Naive thymus-derived CD4-positive, alpha-beta T cell (primary cell): ENCODE measurements at places on chromosomes 6 and 20. TPM values are rescaled to one million over a fixed set of nuclear protein-coding genes. Genes with fewer than 3 reads are reported as not detected.
A peak's percentile ranks its signal among the peaks of the same experiment; 100 is the strongest.

The KCNG1 gene
- not detected for total RNA-seq

The FAM83C gene
- total RNA-seq = not detected in 2 replicates

The C6orf58 gene
- not detected for total RNA-seq

The TINAG gene
- not detected for total RNA-seq

The ZBTB46 gene
- total RNA-seq = 1.7 TPM

The SERPINB6 gene
- total RNA-seq = 60.5 TPM

The GRM1 gene
- total RNA-seq = not detected in 2 replicates

The TJAP1 gene
- total RNA-seq = 55.2 TPM

The POU3F2 gene
- not detected in 2 replicates for total RNA-seq

The SLX4IP gene
- total RNA-seq = 4.2 TPM

The HLA-DRA gene
- total RNA-seq = 36.0 TPM

The BPHL gene
- total RNA-seq = 10.0 TPM

The SMLR1 gene
- not detected for total RNA-seq

- no peaks in the 10 kb centered on the region for H3K4me1 ChIP-seq
- no peaks in the 10 kb centered on the region for H3K27me3 ChIP-seq
- no peak for DNase-seq
Observed at GRCh38 chr20:24747881-24748595, 201.0 kb upstream of the CST7 start.

GRCh38 chr6:11824986-11825385, 46.4 kb upstream of the ADTRP start:
- H3K36me3 ChIP-seq = no peaks in the 10 kb centered on the region
- no peak overlapping the region for H3K27ac ChIP-seq
- no peak for DNase-seq
- no peak overlapping the region for H3K4me3 ChIP-seq

- no peaks in the 10 kb centered on the region for H3K36me3 ChIP-seq
- H3K4me3 ChIP-seq = no peak overlapping the region
- no peaks in the 10 kb centered on the region for H3K27me3 ChIP-seq
- no peak overlapping the region for H3K27ac ChIP-seq
- H3K4me1 ChIP-seq = no peaks in the 10 kb centered on the region
- DNase-seq = no peak
Observed at GRCh38 chr6:83962582-83962981, 71.0 kb upstream of the MRAP2 start.

GRCh38 chr6:107801173-107801886, 22.8 kb downstream of the SCML4 start:
- H3K4me3 ChIP-seq = no peak overlapping the region
- peaks cover 40% of the 10 kb centered on the region for H3K4me1 ChIP-seq
- H3K27me3 ChIP-seq = no peaks in the 10 kb centered on the region
- DNase-seq = no peak
- H3K27ac ChIP-seq = peak overlapping the region; percentile 30
- H3K36me3 ChIP-seq = no peaks in the 10 kb centered on the region

DNA sequence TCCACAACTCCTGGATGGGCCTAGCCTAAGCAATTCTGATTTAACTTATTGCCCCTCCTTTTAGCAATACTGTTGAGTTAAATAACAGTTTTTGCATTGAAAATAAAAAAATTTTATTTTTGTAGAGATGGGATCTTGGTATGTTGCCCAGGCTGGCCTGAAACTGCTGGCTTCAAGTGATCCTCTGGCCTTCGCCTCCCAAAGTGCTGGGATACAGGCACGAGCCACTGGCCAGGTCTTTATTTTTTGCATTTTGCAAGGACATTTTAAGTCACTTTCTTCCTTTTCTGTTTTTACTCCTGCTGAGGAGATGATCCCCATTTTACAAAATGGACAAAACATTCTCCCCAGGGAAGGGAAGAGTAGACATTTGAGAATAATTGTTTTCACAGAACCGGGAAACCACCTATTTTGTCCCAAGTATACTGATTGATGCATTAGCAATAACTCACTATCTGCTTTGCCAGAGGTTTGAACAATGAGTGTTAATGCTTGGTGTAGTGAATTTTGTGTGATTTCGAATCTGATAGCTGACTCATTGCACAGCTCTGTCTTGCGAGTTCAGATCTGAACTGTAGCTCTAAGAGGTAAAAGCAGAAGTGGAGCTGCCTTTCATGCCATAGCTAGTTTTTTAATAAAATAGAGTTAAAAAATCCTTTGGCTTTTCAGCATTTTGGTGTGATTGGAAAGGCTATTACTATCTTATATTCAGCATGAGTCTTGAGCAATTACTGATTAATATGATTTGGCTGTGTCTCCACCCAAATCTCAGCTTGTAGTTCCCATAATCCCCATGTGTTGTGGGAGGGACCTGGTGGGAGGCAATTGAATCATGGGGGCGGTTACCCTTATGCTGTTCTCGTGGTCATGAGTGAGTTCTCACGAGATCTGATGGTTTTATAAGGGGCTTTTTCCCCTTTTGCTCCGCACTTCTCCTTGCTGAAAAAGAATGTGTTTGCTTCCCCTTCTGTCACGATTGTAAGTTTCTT, 20.9 kb downstream of the IGF2R start:
- no peaks in the 10 kb centered on the region for H3K27me3 ChIP-seq
- DNase-seq = no peak
- H3K36me3 ChIP-seq = no peaks in the 10 kb centered on the region

- H3K27me3 ChIP-seq = no peaks in the 10 kb centered on the region
- no peaks in the 10 kb centered on the region for H3K36me3 ChIP-seq
- no peak overlapping the region for H3K4me3 ChIP-seq
- no peak overlapping the region for H3K27ac ChIP-seq
- no peak for DNase-seq
Observed at GRCh38 chr6:85118652-85119235, 331.1 kb upstream of the NT5E start.

DNA sequence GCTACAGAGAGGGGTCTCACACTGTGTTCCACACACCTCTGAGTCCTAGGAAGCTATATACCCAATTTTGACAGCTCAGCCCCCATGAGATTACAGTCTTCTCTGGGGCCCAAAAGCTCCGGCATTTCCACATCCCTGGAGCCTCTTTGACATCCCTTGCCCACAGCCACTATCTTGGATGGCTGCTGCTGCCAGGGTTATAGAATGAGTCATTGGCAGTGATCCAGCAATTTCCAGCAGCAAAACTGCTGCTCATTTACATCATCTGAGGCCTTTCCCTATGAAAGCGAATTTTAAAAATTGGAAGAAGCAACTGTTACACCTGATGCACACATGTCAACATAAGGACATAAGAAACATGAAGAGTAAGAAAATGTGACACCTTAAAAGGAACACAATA, 590.7 kb downstream of the MEI4 start:
- H3K36me3 ChIP-seq = no peaks in the 10 kb centered on the region
- H3K27me3 ChIP-seq = no peaks in the 10 kb centered on the region
- H3K4me3 ChIP-seq = no peak overlapping the region

DNA sequence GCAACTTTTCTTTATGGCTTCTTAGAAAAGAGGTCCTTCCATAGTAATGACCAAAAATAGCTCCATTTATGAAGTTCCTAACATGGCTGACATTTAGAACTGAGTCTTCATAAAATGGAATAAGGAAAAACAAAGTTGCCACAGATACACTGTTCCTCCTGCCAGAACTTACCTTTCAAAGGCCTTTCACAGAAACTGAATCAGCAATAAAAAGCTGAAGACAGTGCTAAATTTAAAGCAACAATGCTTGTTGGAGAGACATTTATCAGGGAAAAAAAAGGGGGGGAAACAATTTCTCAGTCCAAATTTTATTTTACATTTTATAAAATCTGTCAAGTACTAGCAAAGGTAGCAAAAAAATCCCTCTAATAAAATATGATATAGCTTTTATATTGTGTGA, 17.3 kb downstream of the DEK start:
- H3K36me3 ChIP-seq = peaks cover under 1% of the 10 kb centered on the region
- H3K27ac ChIP-seq = no peak overlapping the region
- H3K4me3 ChIP-seq = no peak overlapping the region
- H3K4me1 ChIP-seq = no peaks in the 10 kb centered on the region
- H3K27me3 ChIP-seq = no peaks in the 10 kb centered on the region

- no peak overlapping the region for H3K4me3 ChIP-seq
- no peaks in the 10 kb centered on the region for H3K36me3 ChIP-seq
- no peak overlapping the region for H3K27ac ChIP-seq
- DNase-seq = no peak
Observed at GRCh38 chr6:169023161-169023874, 230.3 kb downstream of the THBS2 start.

- no peaks in the 10 kb centered on the region for H3K27me3 ChIP-seq
- H3K4me1 ChIP-seq = no peaks in the 10 kb centered on the region
- no peak overlapping the region for H3K27ac ChIP-seq
- no peaks in the 10 kb centered on the region for H3K36me3 ChIP-seq
- no peak for DNase-seq
Observed at GRCh38 chr6:128806261-128806660, 76.7 kb upstream of the LAMA2 start.

GRCh38 chr6:155185544-155185943, 78.3 kb upstream of the CLDN20 start:
- no peak for DNase-seq
- H3K4me3 ChIP-seq = no peak overlapping the region
- no peak overlapping the region for H3K27ac ChIP-seq

GRCh38 chr6:168102315-168102985, 23.4 kb upstream of the FRMD1 start:
- H3K4me3 ChIP-seq = no peak overlapping the region
- no peaks in the 10 kb centered on the region for H3K36me3 ChIP-seq
- no peak for DNase-seq
- no peaks in the 10 kb centered on the region for H3K4me1 ChIP-seq
- H3K27me3 ChIP-seq = no peaks in the 10 kb centered on the region

GRCh38 chr20:24953209-24953575, 4.1 kb downstream of the CST7 start:
- peaks cover 2% of the 10 kb centered on the region for H3K36me3 ChIP-seq
- no peaks in the 10 kb centered on the region for H3K27me3 ChIP-seq
- H3K4me1 ChIP-seq = peaks cover 13% of the 10 kb centered on the region
- H3K4me3 ChIP-seq = no peak overlapping the region

- H3K4me1 ChIP-seq = no peaks in the 10 kb centered on the region
- no peak for DNase-seq
- no peak overlapping the region for H3K4me3 ChIP-seq
- no peak overlapping the region for H3K27ac ChIP-seq
- no peaks in the 10 kb centered on the region for H3K36me3 ChIP-seq
- H3K27me3 ChIP-seq = no peaks in the 10 kb centered on the region
Observed at GRCh38 chr20:37958856-37959520, 56.1 kb downstream of the VSTM2L start.

GRCh38 chr20:63574829-63575743, 1.0 kb upstream of the HELZ2 start:
- DNase-seq = no peak
- H3K4me3 ChIP-seq = peak overlapping the region; percentile 35
- H3K4me1 ChIP-seq = peaks cover 7% of the 10 kb centered on the region
- no peaks in the 10 kb centered on the region for H3K36me3 ChIP-seq
- H3K27ac ChIP-seq = no peak overlapping the region
- H3K27me3 ChIP-seq = no peaks in the 10 kb centered on the region

DNA sequence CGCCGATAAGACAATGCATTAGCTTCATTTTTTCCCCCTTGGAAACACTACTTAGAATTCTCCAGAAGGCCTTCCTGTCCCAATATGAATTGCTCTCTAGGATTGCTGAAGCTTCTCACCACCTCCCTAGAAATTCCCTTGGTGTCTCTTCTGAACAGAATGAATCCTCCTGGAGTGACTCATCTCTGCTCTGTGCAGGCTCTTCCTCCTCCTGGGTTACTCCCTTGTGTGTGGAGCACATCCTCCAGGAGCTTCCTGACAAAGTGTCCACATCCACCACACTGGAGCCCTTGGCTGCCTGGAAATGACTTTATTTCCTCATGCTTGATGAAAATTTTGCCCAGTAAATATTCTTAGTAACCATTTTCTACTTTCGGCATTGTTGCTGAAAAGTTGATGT, 54.4 kb downstream of the DTNBP1 start:
- H3K4me1 ChIP-seq = no peaks in the 10 kb centered on the region
- H3K36me3 ChIP-seq = no peaks in the 10 kb centered on the region
- no peak overlapping the region for H3K27ac ChIP-seq

DNA sequence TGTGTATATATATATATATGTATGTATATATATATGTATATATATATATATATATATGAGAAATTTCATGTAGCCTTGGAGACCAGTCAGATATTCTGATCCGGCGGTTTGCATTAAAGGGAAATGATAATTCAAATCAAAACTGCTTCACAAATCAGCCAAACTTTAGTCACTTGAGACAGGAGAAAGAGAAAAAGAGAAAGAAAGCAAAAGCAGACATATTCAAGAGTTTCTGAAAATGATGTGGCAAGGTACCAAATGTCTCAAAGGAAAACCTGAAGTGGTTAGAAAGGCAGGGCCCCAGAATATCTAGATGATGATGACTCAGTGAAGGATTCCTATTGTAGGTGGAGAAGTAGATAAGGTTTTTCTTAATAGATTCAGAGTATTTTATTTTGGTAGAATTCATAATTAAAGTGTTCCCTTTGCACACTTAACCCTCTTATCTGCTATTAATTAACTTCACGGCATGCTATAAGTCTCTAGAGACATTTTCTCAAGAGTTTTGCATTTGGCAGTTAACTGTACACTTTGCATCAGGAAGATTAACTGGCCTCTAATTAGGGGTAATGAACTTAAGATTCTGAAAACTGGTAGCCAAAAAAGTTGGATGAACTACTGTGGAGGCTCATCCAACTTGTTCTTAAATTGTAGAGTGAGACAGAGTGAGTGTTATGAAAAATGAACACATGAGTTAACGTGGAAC, 50.1 kb upstream of the ASF1A start:
- H3K27ac ChIP-seq = no peak overlapping the region
- no peaks in the 10 kb centered on the region for H3K27me3 ChIP-seq
- DNase-seq = no peak

DNA sequence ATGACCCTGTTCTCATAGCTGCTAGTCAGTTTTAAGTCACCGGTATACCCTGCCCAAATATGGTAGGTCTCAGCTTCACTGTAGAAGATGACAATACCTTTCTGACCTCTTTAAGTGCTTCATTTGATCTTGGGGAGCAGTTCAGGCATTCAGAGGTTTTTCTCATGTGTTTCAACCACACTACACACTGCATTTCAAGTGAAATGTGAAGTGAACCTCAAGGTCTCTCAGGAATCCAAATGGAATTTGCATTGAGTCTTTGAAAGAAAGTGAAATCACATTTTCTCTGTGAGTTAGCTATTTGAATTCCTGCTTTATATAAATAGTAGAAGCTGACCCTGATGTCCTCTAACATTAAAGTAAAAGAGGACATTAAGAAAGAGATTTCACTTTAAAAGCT, 461.6 kb downstream of the ADGRB3 start:
- H3K4me1 ChIP-seq = no peaks in the 10 kb centered on the region
- H3K4me3 ChIP-seq = no peak overlapping the region
- DNase-seq = no peak
- no peaks in the 10 kb centered on the region for H3K36me3 ChIP-seq
- no peak overlapping the region for H3K27ac ChIP-seq

- no peaks in the 10 kb centered on the region for H3K27me3 ChIP-seq
- no peak overlapping the region for H3K27ac ChIP-seq
- H3K4me3 ChIP-seq = no peak overlapping the region
- DNase-seq = no peak
Observed at GRCh38 chr6:14693301-14694192, 552.3 kb upstream of the JARID2 start.

DNA sequence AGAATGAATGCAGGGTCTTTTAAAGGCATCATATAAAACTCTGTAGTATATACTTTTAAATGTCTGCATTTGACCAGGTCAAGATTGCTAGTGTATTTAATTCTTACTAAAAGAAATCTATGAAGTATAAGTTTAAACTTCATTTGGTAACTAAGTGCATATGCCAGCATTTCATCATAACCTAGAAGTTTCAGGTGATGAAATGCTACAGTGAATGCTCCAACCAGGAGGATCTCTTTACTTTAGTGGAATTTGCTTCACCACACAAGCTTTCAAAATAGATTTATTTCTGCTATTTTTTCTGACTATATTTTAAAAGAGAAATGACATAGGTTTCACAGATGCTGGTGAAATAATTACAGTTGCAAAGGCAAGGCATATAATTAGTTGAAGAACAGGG, 141.9 kb downstream of the HIVEP2 start:
- no peak for DNase-seq
- H3K27ac ChIP-seq = no peak overlapping the region
